Vagina (tissue), 2 donors: ENCODE measurements at places on chromosomes 1 and 21.

DNA sequence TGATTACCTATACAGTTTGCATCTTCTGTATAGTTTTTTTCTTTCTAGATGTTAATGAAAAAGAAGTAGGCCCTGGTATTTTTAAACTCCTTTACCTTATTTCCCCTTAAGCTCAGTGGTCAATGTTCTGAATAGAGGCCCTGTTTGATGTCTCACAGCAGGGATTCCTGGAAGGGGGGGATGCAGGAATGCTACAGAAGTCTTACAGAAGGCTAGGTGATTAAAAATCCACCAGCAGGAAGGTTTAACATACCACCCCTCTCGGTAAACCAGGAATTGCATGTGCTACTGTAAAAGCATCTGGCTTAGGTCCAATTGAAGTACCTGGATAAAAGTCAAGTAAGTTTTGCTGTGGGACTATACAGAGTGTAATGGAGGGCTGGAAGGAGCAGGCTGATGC, 78.3 kb downstream of the NOS1AP start:
- no peak for DNase-seq

GRCh38 chr1:201009962-201010645, 13.4 kb downstream of the KIF21B start:
- no peak for DNase-seq

- no peak for DNase-seq
Observed at GRCh38 chr1:65277605-65278347, 31.6 kb upstream of the DNAJC6 start.

DNA sequence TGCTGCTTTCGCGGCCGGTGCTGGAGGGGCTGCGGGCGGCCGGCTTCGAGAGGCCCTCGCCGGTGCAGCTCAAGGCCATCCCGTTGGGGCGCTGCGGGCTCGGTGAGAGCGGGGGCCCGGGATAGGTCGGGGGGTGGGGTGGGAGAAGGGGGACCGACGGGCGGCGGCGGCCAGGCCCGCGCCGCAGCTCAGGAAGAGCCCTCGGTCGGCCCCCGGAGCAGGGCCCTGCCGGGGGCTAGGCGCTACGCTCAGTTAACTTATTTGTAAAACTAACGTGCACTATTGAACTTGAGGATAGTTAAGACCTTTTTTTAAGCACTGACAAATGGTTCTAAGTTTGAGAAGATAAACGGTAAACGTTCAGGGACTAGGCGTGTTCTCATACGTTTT, 418 bp downstream of the DDX20 start:
- DNase-seq, result no peak

DNA sequence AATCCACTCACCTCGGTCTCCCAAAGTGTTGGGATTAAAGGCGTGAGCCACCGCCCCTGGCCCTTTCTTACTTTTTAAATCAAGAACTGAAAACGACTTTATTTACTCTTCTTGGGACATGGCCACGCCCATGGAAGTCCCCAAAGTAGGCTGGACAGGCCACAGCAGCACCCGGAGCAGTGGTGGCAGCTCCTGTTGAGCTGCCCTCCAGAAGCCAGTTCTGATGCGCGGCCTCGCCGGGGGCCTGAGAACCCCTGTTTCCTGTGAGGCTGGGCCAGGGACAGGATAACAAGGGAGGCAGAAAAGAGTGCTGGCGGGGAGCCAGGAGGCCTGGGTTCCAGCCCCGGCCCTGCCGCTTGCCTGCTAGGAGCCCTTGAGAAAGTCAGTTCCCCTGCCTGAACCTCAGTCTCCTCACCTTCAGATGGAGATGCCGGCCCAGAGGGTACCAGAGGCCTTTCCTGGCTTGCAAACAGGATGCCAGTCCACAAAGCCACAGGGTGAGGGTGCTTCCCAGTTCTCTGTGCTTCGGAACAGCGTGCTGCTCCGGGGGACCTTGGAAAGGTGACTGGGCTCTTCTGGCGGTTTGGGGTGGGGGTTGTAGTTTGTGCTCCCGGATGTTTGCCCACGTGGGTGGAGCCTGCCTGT, 59.4 kb downstream of the RUNX3 start:
- DNase-seq, result peak; percentile 81

- DNase-seq, result no peak
Observed at GRCh38 chr1:119079881-119080280, 60.6 kb downstream of the WARS2 start.

DNA sequence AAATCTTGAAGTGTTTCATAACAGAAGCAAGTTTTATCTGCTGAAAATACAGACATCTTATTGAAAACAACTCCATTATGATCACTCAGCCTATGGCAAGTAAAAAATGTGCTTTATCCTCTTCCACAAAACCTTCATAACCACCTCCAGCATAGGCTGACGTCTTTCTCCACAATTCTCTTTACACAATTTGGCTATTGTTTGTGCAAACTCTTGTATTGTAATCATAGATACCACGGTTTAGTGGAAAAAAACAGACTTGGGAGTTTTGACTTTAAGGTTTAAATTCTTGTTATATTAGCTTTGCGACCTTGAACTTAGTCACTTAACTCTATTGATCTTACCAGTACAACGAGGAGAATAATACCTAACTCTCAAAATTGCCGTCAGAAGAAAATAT, 126.1 kb downstream of the PLD5 start:
- DNase-seq, result no peak

- no peak for DNase-seq
Observed at GRCh38 chr1:54781023-54781723, 16.9 kb upstream of the PARS2 start.

- DNase-seq, result no peak
Observed at GRCh38 chr1:230827081-230827681, 41.1 kb downstream of the C1orf198 start.

GRCh38 chr1:202037706-202038296, 27.4 kb downstream of the ELF3 start:
- DNase-seq, result no peak

DNA sequence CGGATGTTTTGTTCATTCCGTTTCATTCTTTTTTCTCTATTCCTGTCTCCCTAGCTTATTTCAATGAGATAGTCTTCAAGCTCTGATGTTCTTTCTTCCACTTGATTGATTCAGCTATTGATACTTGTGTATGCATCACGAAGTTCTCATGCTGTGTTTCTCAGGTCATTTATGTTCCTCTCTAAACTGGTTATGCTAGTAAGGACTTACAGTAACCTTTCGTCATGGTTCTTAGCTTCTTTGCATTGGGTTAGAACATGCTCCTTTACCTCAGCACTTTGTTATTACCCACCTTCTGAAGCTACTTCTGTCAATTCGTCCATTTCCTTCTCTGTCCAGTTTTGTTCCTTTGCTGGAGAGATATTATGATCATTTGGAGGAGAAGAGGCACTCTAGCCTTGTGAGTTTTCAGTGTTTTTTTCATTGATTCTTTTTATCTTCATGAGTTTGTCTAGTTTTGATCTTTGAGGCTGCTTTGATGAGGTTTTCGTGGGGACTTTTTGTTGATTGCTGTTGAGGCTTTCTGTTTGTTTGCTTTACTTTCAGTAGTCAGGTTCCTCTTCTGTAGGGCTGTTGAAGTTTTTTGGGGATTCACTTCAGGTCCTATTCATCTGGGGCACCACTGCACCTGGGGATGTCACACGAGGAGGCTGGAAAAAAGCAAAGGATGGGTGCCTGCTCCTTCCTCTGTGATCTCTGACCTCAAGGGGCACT, 496.9 kb upstream of the LRRC7 start:
- DNase-seq, result no peak

- DNase-seq, result no peak
Observed at GRCh38 chr1:68016381-68016780, 34.0 kb downstream of the DIRAS3 start.

DNA sequence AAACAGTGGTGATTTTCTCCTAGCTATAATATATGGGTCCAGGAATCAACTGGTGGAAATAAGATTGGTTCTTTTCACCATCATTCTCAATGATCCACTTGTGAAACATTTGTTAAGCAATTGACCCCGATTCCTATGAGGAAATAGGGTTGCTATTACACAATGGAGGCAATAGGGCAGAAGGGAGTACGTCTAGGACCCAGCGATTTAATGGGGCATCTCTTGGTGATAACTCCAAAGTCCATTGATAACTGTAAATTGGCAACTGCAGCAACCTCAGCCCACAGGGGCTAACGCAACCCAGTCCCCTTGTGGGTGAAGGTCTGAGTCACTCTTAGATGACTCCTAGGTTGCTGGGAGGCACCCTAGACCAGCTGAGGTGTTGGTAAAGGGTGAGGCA, 62.5 kb upstream of the BARHL2 start:
- no peak for DNase-seq

DNA sequence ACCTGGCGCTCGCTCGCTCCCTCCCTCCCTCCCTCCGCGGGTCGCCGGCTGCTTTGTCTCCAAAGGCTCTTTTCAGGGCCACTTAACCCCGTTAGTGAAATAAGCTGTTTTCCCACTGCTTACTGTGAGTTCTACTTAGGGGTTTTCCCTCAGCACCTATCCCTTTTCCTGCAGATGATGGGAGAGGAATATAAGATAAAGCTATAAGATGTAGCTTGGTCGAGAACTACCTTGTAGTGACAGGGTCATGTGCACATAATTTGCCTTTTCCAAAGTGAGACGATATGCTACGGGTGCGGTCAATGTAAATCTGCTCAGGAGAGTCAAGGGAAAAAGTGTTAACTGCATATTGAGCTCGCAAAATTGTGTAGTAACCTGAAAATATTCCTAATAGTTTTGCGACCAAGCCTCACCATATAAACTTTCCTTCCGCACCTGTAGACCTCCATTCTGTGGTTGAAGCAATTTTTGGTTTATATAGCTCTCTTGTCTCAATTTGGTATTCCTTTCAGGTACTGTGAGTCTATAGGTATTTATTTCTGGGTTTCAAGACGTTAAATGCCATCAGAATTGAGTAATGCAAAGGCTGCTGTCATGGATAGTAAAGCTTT, 55.8 kb upstream of the BOLA1 start:
- no peak for DNase-seq

GRCh38 chr1:225595974-225596551, 56.9 kb downstream of the ENAH start:
- no peak for DNase-seq

GRCh38 chr1:171256940-171257606, 8.8 kb downstream of the FMO1 start:
- DNase-seq, result no peak

GRCh38 chr1:150162582-150162861, 12.8 kb downstream of the PLEKHO1 start:
- no peak for DNase-seq

GRCh38 chr1:218751208-218751948, 406.2 kb downstream of the TGFB2 start:
- DNase-seq, result no peak

DNA sequence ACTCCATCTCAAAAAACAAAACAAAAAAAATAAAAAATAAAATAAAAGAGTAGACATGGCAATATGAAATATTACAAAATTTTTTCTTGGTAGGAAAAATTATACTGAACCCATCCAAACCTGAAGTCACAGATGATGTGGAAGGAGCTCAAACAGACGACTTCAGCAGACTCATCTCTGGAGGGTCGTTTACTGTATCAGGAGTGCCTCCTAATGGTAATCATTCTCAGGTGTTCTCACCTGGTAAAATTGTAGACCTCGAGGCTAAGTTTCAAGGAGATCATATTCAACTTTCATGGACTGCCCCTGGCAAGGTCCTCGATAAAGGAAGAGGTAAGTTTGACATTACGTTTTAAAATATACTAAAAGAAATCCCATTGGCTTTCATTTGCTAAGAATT, 54.3 kb upstream of the SH3GLB1 start:
- DNase-seq, result no peak

- DNase-seq, result no peak
Observed at GRCh38 chr1:20291645-20292084, 990 bp downstream of the VWA5B1 start.

- peak; percentile 58 for DNase-seq
Observed at GRCh38 chr1:230808281-230808872, 59.9 kb downstream of the C1orf198 start.

GRCh38 chr1:155000411-155000725, 2.2 kb upstream of the ZBTB7B start:
- DNase-seq, result no peak

DNA sequence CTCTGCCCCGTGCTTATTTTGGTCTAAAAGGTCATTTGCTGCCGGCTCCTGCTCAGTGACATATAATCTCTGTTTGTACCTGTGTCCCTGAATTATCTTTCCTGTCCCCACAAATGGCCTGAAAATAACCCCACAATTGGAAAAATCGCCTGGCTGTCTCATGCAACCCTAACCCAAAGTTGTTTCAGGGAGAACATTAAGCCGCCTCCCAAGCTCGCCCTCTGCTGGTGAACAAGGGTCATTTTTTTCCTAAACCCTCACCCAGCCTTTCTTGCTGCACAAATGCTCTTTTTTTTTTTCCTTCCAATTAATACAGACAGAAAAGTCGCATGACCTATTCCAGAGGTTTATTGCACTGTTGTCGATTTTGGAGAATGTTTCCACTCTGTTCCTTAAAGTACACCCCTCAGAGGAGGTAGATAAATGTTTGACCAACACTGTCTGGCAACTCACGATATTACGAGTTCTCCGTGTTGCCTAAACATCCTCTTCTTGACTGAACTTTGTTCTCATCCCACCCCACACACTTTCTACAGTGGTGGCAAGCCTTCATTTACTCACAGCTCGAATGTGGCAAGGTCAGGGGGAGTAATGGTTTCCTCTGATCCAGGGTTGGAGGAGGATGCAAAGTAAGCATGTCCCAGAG, 148.7 kb downstream of the ZZZ3 start:
- no peak for DNase-seq

- DNase-seq, result no peak
Observed at GRCh38 chr21:35428489-35428888, 379.4 kb upstream of the RUNX1 start.

- no peak for DNase-seq
Observed at GRCh38 chr1:97245682-97246081, 524.1 kb downstream of the PTBP2 start.

GRCh38 chr1:15932612-15933011, 43.3 kb downstream of the ZBTB17 start:
- DNase-seq, result no peak

GRCh38 chr1:176517484-176517883, 54.5 kb downstream of the PAPPA2 start:
- no peak for DNase-seq

DNA sequence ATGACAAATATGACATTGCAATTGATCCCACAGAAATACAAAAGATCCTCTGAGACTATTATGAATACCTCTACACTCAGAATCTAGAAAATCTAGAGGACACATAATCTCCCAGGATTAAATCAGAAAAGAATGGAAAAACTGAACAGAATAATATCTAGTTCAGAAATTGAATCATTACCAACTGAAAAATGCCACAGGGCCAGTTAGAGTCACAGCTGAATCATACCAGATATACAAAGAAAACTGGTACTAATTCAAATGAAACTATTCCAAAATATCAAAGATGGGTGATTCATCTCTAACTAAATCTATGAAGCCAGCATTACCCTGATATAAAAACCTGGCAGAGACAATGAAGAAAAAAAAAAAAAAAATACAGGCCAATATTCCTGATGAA, 149.3 kb downstream of the BRINP3 start:
- no peak for DNase-seq

DNA sequence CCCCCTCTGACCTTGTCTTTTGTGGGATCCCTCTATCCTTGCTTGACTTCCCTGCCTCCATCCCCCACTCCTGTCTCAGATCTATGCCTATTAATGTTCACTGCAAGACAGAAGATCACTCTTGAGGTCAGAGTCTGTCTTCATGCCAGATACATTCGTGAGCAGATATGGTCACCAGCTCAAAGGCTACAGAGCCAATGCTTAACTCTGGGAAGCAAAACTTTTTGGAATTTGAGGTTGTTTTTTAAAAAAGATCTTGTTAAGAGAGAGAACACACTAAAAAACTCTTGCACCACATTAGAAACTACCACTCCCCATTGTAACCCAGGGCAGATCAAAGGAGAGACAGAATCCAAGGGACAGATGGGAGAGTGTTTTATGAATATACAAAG, 17.1 kb upstream of the A3GALT2 start:
- DNase-seq, result no peak

GRCh38 chr1:165344198-165344597, 12.3 kb downstream of the LMX1A start:
- no peak for DNase-seq
